Stimulated activated CD8-positive, alpha-beta memory T cell treated with anti-CD3 and anti-CD28 coated beads, Interleukin-15, amount 100 ng/mL, for 24 hours (primary cell): ENCODE measurements at places on chromosomes 16 and 17.

DNA sequence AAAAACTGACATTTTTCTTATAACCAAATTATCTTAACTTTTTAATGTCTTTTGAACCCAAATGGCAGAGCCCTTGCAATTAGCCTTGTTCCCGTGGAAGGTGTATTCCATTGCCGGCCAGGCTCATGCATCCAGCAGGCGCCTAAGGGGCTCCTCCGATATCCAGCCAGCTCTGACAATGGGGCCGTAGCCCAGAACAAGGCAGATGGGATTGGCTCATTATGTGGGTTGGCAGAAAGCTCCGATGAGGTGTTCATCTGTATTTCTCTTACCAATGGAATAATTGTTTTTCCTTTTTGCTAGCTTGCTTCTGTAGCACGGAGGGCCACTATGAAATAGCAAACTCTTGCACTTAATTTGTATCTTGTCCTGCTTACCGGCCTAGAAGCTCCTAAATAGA is 208.2 kb upstream of the CHMP6 start:
- DNase-seq, result no peak

DNA sequence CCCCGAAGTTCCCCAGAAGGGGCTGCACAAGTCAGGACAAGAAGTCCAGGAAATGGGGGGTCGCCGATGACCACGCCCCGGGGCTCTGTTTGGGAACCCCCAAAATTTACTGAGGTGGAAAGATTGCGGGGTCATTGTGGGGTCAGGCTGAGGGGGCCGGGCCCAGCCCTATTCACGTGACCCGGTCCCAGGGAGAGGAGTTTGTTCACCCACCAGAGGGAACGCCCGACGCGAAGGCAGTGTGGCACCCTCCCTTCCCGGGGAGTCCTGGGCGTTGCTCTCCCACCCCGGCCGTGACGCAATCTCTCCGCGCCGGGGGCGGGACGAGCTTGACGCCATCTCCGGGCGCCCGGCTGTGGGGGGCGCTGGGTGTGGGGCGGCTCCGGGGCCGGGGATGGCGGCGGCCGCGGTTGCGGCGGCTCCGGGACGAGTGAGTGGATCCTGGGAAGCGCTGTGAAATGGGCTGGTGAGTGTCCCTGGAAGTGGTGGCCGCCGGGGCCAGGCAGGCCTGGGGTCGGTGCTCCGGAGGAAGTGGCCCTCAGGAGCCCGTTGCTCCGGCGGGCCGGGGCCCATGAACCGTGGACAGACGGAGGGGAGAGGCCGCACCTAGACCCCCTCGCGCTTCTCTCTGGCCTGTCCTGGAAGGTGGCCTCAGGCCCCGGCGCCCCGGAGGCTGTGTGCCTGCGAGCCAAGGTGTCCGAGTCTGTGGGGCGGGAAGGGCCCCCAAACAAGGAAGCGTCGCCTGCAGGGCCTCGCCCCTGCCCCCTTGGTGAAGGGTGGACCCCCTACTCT is at the start of gene ATXN1L:
Gene ATXN1L (plus strand): TSS at position 338 of the 792 bp plus-strand sequence. CDS start 3,765 bp downstream, outside the sequence.
- peak; percentile 97 for DNase-seq

DNA sequence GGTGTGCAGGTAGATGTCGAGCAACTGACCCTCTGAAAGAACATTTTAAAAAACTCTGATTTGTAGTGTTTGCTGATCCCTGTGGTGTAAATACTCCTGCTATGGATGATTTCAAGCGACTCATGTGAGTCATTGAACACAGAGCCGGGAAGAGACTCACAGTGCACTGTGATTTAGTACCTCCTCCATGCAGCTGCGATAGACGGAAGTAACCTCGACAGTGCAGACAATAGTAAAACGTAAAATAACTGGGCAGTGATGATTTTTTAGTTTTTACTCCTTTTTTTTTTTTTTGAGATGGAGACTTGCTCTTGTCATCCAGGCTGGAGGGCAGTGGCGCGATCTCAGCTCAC is 8.7 kb downstream of the TBX21 start:
- no peak for DNase-seq

GRCh38 chr16:2089706-2090480 is 42.1 kb downstream of the TSC2 start:
- DNase-seq, result no peak

- DNase-seq, result no peak
Observed at GRCh38 chr17:76166906-76167305, 25.9 kb upstream of the FOXJ1 start.

DNA sequence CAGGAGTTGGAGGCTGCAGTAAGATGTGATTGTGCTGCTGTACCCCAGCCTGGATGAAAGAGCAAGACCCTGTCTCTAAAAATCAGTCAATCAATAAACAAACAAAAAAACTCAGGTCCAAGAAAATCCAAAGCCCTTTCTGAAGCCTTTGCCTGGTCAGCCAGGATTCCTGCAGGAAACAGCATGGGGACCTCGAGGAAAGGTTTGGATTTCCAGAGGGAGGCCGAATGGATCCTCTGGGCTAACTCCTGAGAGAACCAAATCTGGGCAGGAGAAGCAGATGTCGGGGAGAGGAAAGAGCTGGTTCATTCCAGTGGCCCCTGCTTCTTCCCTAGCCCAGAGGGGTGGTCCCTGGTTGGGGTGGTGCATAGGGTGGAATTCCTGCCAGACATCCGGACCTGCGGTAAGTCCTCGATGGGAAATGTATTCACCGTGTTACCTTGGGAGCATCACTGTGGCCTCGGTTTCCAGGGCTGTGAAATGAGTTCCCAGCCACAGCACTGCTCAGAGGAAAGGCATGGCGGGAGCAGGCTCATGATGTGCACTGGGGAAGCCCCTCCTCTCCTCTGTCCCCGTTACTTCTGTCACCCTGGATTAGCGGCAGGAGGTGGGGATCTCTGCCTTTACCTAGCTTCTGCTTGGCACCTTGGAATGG is 75.1 kb downstream of the CYLD start:
- no peak for DNase-seq

DNA sequence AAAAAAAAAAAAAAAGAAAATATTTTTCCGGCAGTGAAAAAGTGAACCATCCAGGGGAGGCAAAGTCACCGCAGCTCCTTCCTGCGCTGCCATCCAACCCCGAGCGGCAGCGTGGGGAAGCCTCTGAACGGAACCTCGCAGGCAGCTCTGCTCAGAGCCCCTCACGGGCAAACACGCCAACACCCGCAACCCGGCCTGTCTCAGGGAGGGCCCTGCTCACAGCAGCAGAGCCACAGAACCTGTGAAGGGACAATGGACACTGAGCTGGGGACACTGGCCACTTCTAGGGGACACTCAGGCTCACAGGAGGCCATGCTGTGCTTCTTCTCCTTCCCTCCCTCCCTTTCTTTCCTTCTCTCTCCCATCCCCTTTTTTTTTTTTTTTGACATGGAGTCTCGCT is 21.4 kb upstream of the APRT start:
- DNase-seq, result no peak

DNA sequence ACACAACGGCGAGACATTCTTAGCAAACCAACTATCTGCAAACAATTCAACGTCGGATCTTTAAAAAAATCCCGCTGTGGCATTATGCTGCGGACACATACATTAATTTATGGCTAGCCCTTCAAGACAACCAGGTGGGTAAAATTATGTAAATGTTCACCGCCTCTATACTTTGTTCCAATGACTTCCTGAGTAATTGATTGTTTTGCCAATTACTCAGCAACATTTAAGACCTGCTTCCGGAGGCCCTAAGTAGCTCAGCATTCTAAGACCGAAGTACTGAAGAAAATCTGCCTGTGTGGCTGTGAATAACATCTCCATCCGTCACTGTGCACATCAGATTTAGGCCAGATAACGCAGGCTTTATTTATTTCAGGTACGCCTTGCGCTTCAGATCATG is 23.3 kb downstream of the QPRT start:
- DNase-seq, result no peak

- DNase-seq, result no peak
Observed at GRCh38 chr17:11578998-11579397, 19.3 kb upstream of the DNAH9 start.

GRCh38 chr17:14321980-14322776 is 21.3 kb downstream of the HS3ST3B1 start:
- no peak for DNase-seq

GRCh38 chr16:68091380-68092261 is 6.5 kb downstream of the NFATC3 start:
- no peak for DNase-seq

- no peak for DNase-seq
Observed at GRCh38 chr17:28527181-28527681, 21.1 kb downstream of the FOXN1 start.

DNA sequence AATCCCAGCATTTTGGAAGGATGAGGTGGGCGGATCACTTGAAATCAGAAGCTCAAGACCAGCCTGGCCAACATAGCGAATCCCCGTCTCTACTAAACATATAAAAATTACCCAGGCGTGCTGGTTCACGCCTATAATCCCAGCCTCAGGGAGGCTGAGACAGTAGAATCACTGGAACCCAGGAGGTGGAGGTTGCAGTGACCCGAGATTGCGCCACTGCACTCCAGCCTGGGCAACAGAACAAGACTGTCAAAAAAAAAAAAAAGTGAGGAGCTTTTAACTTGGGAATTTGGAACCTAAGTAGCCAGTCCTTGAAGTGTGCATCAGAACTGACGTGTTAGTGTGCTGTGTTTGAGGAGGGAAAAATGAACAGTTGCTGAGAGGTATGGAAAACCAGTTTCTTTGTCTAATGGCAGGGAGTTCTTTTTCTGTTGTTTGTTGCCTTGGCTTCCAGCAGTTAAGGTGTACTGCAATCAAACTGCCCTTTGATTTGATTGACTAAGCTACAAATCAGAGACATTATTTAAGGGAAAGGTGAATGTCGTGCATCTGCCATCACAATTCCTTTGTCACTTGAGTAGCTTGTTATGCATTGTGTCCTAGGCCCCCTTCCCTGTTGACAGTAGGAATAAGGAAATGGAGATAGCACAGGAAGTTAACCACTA is 8.6 kb upstream of the DUSP14 start:
- DNase-seq, result no peak

- DNase-seq, result no peak
Observed at GRCh38 chr16:14559809-14560241, 70.2 kb downstream of the PARN start.

- DNase-seq, result no peak
Observed at GRCh38 chr17:32451879-32452278, 7.6 kb downstream of the PSMD11 start.

GRCh38 chr16:54072237-54072636 is 214.3 kb downstream of the IRX3 start:
- no peak for DNase-seq

- no peak for DNase-seq
Observed at GRCh38 chr16:78129349-78129748, 29.9 kb downstream of the WWOX start.
